ENCODE measurements at places on chromosomes 3 and 15.

DNA sequence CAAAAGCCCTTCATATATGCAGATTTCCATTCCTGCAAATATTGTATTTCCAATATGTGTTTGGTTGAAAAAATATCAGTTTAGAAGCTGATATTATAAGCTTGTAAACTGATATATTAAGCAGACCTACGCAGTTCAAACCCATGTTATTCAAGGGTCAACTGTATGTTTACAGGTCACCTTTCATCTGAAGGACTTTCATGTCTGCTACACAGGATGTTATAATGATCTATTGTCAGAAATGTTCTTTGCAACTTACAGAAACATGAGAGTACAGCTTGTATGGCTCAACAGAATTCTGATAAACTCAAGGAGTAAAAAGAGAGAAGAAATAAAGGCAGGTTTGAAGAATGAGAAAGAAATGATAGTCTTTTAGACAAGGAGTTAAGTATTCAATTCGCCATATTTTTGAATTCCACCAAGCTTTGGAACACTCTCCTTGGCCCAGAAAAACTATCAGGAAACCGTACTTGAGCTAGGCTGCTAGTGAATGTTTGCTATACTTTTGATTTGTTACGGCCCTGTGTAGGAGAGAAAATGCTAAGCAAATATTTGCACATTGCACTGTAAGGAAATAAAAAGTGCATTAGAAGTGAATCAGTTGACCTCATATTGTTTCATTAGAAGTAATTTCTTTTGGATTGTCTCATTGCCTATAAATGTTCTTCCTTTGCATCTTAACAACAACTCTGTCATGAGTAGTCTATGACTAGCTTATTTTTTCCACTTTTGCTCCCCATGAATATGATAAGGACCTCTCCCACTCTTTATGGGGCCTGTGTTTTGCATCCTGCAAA lies 81.2 kb downstream of the NEK11 start:
- no peak for DNase-seq

DNA sequence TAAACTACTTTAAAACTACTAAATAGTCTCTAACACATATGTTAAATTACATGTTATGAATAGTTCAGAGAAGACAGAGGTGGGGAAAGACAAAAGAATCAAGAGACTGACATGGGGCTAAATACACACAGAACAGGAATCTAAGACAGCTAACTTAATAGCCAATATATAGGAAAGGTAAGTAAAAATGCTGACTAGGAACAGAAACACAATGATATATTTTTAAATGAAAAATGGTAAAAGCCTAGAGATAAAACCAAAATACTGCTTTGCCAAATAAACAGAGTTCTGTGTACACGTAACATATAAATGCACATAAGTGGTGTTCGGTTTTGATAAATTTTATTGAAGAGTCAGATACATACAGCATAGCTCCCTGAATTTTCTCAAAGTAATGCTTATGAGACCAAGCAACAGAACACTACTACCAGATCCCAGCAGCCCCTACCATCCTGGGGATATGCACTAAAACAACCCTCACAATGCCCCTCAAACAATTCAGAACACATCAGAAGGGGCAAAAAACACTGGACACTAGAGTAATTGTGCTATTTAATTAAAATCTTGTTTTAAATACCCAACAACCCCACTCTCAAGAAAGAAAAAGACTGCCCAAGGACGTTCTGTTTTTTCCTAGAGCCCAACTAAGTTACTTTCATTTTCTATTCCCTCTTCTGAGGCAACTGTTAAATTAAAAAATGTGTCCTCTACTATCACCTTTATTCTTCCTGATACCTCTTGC lies 121.1 kb downstream of the ADAM10 start:
- no peak for DNase-seq

- DNase-seq: no peak
These were observed 3.4 kb downstream of the PLXNB1 start for GRCh38 chr3:48426401-48426909.

GRCh38 chr15:90907838-90908507 lies 4.9 kb downstream of the MAN2A2 start:
- no peak for DNase-seq

- peak; percentile 80 for DNase-seq
These were observed 109.6 kb upstream of the LMOD3 start for GRCh38 chr3:69231929-69232440.

GRCh38 chr3:70982700-70983140 lies 600.8 kb downstream of the FOXP1 start:
- peak; percentile 65 for DNase-seq

GRCh38 chr15:39391230-39391629 lies 189.6 kb upstream of the THBS1 start:
- DNase-seq: peak; percentile 62

GRCh38 chr3:119790369-119790768 lies 8.5 kb downstream of the NR1I2 start:
- no peak for DNase-seq

DNA sequence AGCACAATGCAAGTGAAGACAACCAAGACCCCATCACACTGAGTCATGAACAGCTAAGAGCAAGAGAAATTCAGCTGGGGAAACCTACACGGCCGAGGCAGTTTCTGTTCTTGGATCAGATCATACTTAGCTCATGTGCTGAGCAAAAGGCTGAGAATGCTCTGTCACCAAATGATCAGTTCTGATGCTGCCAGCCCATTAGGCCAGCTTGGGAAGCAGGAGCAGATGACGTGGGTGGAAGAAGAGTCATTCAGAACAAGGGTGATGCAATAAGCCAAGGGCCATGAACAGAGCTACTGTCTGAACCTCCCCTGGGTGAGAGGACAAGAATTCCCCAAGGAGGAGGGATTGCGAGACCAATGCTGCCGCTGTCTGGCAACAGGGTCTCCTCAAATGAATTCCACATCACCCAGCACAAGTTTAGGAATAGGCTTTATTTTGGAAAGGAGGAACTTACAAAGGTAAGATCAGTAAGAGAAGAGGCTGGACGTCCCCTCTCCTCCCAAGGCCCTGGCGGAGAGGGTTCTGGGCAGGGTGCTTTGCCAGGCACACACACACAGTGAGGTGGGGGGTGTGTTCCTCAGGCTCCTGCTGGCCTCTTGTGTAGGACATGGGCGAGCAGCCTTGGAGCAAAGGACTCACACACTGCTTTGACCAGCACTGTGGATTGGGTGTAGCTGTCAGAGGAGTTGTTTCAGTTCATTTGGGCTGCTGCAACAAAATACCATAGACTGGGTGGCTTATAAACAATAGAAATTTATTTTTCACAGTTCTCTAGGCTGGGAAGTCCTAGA lies 65.6 kb upstream of the CTXND1 start:
- DNase-seq: no peak

GRCh38 chr3:12886106-12886679 lies 44.8 kb upstream of the RPL32 start:
- DNase-seq: no peak

GRCh38 chr3:4218456-4219226 lies 84.5 kb upstream of the SETMAR start:
- no peak for DNase-seq
